ENCODE measurements at places on chromosomes 13 and 19.
A peak's percentile ranks its signal among the peaks of the same experiment; 100 is the strongest.

DNA sequence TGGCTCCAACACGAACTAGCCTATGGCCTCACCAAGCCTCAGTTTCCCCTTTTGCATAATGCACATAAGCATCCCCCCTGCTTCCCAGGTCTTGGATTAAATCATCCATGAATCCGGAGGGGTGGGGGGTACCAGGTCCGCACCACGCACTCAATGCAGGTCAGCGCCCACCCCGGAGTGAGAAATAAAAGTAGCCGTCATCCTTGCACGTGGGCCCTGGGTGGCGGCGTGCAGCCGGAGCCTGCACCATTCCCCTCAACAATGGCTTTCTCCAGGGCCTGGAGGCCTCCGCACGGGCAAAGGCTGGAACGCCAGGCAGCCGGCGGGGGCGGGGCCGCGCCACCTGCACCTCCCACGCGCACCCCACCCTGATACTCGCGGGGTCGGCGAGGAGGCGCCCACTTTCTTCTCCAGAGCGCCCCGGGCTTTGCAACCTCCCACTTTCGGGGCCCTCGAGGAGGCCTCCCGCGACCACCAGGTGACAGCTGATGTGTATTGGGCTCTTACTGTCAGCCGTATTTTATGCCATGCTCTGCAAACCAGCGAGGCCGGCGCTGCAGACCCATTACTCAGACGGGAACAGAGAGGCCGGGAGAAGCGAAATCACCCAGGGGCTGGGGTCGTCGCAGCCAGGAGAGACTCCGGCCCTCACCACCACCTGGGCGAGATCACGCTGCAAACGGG lies 767 bp upstream of the GADD45B start:
- peak; percentile 49 for DNase-seq

GRCh38 chr13:42615691-42616090 lies 41.7 kb downstream of the TNFSF11 start:
- no peak for DNase-seq

GRCh38 chr19:31515931-31516330 lies 166.7 kb upstream of the TSHZ3 start:
- no peak for DNase-seq

DNA sequence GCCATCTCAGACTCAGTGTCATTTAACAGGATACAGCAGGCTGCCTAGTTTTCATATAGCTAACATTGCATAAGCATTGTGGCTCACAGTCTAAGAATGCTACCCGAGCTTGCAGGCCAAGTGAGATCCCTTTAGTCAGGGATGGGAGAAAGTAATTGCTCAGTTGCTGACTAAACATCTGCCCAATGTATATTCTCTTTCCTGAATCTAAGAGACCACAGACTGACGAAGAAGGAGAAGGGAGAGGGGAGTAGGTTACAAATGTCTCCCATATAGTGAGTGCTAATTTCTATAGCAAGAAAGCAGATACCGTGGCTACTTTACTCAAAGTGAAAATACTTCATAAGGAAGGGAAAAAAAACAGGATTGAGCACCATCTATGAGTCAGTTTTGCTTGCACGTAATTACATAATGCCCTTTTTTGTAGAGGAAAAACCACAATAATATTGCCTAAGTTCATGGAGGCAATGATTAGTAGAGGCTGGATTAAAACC lies 453.9 kb downstream of the COG6 start:
- no peak for DNase-seq

- no peak for DNase-seq
These were observed 51.6 kb downstream of the NDFIP2 start for GRCh38 chr13:79532576-79532975.

DNA sequence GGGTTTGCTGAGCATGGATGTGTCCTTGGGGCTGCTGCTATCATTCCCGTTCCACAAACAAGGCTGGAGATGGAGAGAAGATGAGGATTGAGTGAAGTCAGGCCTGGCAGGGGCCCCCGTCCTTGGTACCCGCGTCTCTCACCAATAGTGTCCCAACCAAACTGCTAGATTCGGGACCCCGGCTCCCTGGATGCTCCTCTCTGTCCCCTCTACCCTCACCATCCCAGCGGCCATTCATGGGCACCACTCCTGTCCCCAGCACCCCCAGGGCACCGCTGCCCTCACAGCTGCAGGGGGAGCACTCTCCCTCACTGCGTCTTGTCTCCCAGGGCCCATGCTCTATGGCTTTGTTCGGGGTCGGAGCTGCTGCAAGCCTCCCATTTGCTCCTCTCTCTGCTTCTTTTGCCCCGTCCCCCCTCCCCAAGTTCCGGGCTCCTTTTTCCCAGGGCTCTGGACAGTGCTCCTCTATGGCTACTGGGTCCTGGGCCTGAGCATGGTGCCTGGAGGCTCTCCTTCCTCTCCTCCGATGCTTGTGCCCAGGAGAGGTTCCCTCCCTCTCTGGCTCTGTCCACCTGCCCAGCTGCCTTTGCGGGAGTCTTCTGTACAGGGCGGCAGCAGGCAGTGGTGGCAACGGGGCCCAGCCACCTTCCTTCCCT lies 219.5 kb downstream of the TEX29 start:
- no peak for DNase-seq

GRCh38 chr19:54518844-54519243 lies 16.2 kb downstream of the LAIR2 start:
- no peak for DNase-seq

DNA sequence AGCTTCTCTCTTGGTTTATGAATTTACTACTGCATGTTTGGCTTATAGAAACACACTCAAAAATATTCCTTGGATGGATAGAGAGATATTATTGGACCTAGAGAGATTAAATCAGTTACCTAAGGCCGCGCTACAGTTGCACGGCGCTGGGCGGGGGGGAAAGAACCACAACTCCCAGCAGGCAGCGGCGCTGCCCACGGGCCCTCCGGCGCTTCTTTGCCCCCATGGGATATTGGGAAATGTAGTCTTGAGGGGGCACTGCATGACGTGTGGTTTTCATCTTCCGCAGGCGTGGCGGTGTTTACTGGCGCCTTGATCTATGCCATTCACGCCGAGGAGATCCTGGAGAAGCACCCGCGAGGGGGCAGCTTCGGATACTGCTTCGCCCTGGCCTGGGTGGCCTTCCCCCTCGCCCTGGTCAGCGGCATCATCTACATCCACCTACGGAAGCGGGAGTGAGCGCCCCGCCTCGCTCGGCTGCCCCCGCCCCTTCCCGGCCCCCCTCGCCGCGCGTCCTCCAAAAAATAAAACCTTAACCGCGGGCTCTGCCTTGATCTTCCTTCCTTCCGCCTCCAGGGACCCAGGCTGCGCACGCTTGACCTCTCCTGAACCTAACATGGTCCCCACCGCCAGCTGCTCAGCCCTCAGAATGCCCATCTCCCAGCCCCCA lies 4.8 kb downstream of the EMP3 start:
- DNase-seq: peak; percentile 77

- no peak for DNase-seq
These were observed 68.7 kb downstream of the RASL11A start for GRCh38 chr13:27339299-27339698.

DNA sequence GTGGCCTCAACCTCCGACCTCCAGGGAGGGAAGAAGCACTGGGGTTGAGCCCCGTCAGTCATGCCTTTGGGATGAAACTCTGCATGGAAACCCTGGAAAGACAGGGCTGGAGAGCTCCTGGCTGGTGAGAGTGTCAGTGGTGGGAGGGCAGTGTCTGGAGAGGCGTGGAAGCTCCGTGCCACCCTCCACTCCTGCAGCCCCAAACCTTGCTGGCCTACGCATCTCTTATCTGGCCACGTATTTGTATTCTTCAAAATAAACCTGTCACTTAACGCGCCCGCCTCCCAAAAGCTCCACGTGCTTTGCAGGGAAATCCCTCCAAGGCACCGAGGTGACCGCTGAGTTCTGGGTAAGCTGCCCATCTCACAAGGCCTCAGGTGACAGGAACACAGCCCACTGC lies 84.3 kb downstream of the TEX29 start:
- no peak for DNase-seq

DNA sequence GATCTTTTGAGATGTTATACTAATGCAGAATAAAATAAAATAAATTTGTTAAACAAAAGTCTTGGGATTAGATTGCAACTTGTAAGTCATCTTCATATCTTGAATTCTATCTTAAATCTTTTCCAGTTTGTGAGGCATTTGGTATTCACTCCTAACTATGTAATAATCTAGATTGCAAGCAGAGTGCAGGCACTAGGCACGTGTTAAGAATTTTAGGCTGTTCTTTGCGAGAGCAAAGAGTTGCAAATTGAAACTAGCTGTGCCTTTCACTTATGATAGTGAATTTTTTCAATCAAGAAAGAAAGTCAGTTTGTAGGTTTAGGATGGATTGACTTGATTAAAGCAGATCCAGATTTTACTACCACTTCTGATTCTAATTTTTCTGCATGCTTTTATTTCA lies 264.1 kb upstream of the SPRY2 start:
- no peak for DNase-seq

- DNase-seq: no peak
These were observed 310.6 kb upstream of the TSHZ3 start for GRCh38 chr19:31659897-31660210.

GRCh38 chr13:103803349-103803748 lies 737.1 kb upstream of the SLC10A2 start:
- no peak for DNase-seq

- no peak for DNase-seq
These were observed 185.5 kb downstream of the DNAJC3 start for GRCh38 chr13:95862408-95862807.

DNA sequence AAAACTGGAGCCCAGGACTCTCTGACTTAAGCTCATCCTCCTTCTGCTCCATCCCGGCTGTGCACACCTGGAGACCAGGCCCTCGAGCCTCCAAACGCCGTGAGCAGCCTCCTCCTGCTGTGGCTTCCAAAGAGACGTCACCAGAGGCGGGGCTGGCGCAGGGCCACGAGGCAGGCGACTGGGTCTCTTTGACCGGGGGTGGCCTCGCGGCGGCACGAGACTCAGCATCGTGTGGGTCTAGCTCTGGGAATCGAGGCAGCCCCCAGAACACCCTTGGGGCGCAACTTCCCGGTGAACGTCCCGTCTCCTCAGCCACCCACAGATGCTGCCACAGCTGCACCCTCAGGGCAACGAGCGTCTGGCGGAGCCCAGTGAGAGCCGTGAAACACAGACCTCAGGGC lies 22.8 kb downstream of the RASA3 start:
- DNase-seq: no peak

DNA sequence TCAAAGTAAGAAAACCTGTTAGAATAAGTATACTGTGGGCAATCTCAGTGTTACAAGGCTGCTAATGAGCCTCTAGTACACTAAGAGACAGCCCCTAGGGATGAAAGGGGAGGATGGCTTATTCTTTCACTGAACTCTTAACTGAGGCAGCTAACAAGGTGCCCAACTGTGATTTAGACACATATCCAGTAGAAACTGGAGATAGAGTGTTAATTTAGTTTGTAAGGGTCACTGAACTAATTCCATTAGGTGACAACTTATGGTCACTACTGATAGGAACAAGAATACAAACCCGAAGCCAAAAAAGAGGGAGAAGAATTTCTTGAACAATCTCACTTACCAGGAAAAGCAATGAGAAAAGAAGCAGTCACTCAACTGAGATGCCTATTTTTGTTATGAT lies 1010.6 kb downstream of the PCDH9 start:
- no peak for DNase-seq

DNA sequence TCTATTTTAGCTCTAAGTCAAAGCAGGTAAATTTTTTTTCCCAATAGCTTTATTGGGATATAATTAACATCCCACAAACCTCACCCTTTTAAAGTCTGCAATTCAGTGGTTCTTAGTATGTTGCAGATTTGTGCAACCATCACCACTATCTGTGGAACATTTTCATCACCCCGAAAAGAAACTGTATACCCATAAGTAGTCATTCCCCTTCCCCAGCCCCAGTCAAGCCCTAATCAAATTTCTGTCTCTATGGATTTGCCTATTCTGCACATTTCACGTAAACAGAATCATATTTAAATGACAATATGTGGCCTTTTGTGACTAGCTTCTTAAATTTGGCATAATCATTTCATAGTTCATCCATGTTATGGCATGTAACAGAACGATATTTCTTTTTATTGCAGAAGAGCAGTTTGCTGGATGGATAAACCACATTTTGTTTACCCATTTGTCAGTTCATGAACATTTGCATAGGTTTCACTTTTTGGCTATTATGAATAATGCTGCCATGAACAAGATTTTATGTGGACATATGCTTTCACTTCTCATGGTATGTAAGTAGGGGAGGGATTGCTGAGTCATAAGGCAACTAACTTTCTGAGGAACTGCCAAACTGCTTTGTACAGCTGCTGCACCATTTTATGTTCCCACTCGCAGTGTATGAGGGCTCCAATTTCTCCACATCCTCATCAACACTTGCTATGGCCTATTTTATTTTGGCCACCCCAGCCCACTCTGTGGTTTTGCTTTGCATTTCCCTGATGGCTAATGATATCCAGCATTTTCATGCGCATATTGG lies 10.9 kb downstream of the SLC46A3 start:
- no peak for DNase-seq

DNA sequence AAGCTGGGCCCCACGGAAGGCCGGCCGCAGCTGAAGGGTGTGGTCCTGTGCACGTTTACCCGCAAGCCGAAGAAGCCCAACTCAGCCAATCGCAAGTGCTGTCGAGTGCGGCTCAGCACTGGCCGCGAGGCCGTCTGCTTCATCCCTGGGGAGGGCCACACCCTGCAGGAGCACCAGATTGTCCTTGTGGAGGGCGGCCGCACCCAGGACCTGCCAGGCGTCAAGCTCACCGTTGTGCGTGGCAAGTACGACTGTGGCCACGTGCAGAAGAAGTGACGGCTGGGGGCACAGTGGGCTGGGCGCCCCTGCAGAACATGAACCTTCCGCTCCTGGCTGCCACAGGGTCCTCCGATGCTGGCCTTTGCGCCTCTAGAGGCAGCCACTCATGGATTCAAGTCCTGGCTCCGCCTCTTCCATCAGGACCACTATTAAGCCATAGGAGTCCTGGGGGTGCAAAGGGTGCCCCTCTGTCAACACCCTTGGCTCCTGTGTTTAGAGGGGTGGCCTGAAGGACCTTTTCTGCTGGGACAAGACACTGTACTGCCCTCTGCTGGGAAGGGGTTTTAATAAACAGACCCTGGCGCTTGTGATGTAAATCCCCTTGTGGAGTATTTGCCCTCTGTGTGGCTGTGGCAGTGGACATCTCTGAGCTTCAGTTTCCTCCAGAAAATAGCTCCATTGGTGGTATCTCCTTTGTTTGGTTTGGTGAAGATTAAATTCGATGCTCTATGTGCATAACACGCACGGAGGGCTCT lies 1.9 kb downstream of the MRPS12 start:
- no peak for DNase-seq

DNA sequence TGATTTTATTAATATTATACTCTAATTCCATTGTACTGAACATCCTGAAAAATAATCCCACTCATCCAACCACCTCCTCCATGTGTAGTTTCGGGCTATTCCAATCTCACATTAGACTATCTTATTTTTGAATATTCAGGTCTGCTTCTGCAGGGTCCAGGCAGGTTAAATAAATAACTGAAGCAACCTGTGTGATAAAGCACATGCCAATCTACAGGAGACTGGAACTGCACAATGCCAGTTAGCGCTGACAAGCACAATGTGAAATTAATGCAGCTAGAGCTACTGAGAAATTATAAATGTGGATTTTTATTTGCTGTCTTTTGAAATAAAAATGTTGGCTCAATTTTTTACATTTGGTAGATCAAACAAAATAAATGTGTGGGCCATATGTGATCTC lies 540.1 kb upstream of the ATXN8OS start:
- DNase-seq: no peak

- DNase-seq: no peak
These were observed 17.7 kb upstream of the RUBCNL start for GRCh38 chr13:46404733-46405100.
